ENCODE measurements at places on chromosomes 5 and 9. TPM values are rescaled to one million over a fixed set of nuclear protein-coding genes. Genes with fewer than 3 reads are reported as not detected.

Gene SLC25A2
- 3.9 TPM for total RNA-seq

Gene GDNF
- not detected for total RNA-seq

- no peak for DNase-seq
These were observed 10.7 kb downstream of the PDLIM4 start for GRCh38 chr5:132267931-132268768.

GRCh38 chr5:65880496-65881072 is 45.8 kb upstream of the ERBIN start:
- no peak for DNase-seq

DNA sequence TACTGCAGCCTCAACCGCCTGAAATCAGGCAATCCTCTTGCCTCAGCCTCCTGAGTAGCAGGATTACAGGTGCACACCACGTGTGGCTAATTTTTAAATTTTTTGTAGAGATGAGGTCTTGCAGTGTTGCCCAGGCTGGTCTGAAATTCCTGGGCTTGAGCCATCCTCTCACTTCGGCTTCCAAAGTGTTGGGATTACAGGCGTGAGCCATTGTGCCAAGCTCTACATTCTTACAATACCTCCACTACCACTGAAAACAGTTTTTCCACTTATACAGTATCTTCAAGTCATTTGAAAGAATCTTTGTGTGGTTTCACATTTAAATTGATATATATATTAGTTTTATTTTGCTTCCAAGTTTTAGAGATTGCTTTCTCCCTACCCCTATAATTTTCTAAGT is 42.6 kb downstream of the LARP1 start:
- no peak for DNase-seq

Gene C5orf46
- total RNA-seq, result not detected

DNA sequence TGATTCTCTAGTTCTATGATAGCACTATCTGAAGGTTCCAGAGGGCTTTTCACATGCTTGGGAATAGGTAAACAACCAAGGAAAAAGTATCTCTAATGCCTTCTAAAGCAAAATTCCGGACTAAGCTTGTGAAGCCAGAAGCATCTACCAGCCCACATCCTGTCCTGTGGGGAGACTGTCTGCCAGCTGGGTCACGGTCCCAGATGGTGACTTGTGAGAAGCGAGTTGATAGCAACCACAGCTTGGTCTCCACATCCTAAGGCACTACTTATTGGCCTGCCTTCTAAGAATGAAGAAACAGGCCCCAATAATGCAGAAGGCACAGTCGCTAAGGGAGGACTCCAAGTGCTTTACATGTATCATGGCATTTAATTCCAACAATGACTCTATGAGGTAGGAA is 184.1 kb upstream of the ADRA1B start:
- no peak for DNase-seq

Gene WDR36
- 42.6 TPM for total RNA-seq

Gene PKD2L2
- not detected for total RNA-seq

Gene ENHO
- total RNA-seq, result not detected

DNA sequence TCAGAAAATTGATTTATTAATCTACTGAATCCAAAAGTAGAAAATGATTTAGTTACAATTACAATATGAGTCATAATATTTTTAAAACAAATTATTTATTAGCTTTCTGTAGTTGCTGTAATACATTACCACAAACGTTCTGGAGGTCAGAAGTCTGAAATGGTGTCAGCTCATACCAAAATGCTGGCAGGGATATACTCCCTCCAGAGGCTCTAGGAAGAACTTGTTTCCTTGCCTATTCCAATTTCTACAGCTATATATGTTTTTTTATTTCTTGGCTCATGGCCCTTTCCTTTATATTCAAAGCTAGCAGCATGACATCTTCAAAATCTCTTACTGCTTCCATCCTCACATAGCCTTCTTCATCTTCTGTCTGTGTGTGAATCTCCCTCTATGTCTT is 667.9 kb upstream of the ITGA1 start:
- no peak for DNase-seq

- no peak for DNase-seq
These were observed 136.5 kb upstream of the STK32A start for GRCh38 chr5:147098233-147098790.

Gene C9orf153
- 0.18 TPM for total RNA-seq

Gene TMEM174
- total RNA-seq, result not detected

Gene PLPPR1
- total RNA-seq, result not detected

Gene RECK
- 4.2 TPM for total RNA-seq

Gene GLT6D1
- total RNA-seq, result not detected

Gene ZBTB43
- total RNA-seq, result 20.3 TPM

DNA sequence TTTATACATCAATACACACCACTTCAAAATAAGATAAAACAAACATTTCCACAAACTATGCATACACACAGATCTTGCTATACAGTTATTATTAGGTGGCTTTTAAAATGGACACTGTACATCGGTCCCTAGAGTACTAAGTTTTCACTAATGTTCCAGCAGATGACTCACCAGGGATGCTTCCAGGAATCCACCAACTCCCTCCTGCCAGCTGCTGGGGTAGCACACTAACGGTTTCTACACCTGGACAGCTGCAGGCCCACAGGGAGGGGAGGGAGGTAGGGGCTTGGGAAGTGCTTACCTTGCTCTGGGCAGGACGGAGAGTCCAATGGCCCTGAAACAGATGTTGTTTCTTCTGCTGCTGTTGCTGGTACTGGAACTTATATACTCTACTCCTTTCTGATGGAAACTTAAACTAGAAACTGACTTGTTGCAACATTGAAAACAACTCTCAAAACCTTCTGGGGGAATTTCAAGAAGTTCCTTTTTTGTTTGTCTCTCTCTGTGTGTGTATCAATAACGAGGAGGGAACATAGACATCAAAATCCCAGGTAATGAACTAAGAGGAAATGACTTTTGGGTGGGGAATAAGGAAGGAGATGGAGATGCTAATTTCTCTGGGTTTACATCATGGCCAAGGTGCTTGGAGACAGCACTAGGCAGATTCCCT is at the start of gene IL12B:
Gene IL12B (minus strand): TSS at position 357 of the 670 bp plus-strand sequence. CDS start 3,705 bp downstream, outside the sequence.
- DNase-seq, result no peak

Gene AGGF1
- 22.2 TPM for total RNA-seq

DNA sequence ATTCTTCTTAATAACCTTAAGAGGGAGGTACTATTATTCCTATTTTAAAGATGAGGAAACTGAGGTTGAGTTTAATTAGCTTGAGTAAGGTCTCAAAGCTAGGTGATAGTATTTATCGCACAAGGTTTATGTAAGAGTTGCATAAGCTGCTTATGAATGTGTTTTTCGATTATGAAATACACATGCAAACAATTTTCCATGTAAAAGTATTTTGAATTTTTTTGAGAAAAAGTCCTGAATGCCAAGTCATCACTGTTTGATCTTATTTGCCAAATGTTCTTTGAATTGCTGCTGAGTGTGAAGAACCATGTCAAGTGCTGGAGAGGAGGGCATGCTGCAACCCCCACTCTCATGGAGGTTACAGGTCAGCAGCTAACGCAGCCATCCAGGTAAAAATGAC is 174.4 kb downstream of the CARTPT start:
- no peak for DNase-seq

DNA sequence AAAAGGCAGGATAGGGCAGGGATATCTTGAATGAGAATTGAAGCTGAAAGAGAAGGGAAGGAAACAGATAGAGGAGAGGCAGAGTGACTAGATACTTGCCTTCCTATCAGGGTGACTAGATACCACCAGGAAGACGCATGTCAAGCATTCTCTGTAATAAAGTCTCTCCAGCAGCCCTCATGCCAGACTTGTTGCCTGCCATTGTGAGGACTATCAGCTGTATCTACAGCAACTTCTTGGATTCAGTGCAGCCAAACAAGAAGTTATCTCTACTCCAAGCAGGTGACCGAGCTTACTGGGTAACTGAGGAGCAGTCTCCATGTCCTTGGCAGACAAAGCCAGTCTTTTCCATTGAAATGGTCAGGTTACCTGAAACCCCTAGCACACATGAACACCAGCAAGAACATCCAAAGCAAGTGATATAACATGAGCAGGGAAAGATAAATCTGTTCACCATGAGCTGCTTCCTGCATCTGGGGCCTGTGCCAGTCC is 9.3 kb downstream of the SH3RF2 start:
- DNase-seq, result no peak

- no peak for DNase-seq
These were observed 8.7 kb downstream of the TAS2R1 start for GRCh38 chr5:9621379-9621903.

- no peak for DNase-seq
These were observed 892.2 kb upstream of the ACO1 start for GRCh38 chr9:31492229-31492628.

Gene IL13
- total RNA-seq, result 0.27 TPM

Gene STPG3
- 0.37 TPM for total RNA-seq

- DNase-seq, result no peak
These were observed 24.6 kb upstream of the QSOX2 start for GRCh38 chr9:136270173-136270705.

GRCh38 chr9:1658661-1659362 is 356.3 kb upstream of the SMARCA2 start:
- no peak for DNase-seq

Gene ANKRD33B
- total RNA-seq, result 156 TPM

Gene BSPRY
- 1.3 TPM for total RNA-seq

GRCh38 chr5:56170557-56170956 is 62.6 kb downstream of the ANKRD55 start:
- no peak for DNase-seq

GRCh38 chr5:11854936-11855335 is 49.3 kb downstream of the CTNND2 start:
- no peak for DNase-seq

GRCh38 chr5:102922799-102923477 is 167.8 kb downstream of the PAM start:
- DNase-seq, result no peak

Gene CYLC2
- total RNA-seq, result not detected

DNA sequence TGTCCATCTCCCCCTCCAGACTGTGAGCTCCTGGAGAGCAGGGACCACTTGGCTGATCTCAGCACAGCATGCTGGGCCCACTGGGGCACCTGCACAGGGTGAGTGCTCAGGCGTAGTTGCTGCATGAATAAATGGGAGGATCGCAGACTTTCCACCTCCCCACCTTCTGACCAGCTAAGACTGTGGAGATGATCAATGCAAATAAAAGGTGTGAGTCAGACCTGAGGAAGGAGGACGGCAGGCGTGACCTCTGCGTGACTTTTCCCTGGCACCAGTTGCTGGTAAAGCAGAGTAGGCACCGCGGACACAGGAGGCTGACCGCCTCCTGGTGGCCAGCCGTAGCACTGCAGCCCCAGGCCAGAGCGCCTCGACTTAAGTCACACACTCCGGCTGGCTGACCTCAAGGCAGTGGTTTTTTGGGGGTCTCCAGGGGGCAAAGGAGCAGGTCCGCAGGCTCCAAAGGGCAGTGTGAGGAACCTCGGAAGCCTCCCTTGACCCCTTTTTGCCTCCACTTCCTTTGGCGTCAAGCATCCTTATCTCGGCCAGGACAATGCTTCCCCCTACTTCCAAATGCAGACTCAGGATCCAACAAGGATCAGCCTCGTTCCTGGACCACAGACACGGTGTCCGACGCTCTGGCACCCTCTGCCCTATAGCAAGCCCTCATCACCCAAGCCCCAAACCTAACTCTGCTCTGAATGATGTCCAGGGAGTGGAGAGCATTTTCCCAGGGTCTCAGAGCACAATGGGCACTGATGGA is 12.7 kb upstream of the TDRD7 start:
- DNase-seq, result peak; percentile 68

DNA sequence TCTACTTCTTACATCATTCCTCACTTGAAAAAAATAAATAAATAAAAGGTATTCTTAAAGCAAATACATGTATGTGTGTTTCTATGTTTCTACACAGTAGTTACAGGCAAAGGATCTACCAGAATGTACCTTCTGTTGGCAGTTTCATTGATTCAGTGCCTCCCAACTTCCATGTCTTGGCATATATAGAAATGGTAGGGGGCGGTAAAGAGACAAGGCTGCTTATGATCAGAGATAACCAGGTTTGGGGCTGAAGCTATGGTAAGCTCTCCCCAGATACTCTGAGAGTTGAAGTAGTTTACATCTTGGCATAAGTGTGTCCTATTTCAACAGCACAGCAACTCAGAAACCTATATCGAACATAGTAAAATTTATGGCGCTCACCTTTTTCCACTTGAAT is 1075.4 kb upstream of the C9orf72 start:
- no peak for DNase-seq

DNA sequence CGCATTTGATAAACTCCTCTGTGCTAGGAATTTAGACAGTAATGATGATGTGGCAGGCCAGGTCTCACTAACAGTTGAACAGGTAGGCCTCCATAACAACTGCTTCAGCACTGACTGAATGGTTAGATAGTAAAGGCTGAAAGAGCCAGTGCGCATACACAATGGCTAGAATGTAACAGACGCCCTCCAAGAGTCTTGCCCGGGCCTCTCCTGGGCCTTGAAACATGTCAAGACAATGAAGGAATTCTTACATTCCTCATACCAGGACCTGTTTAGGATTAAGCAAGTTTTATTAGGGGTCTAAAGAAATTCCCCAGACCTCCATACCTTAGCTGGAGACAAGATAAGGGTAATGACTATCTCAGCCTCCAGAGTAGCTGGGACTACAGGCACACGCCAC is 6.7 kb upstream of the BICD2 start:
- DNase-seq, result no peak

GRCh38 chr9:78578072-78578471 is 281.1 kb downstream of the PSAT1 start:
- no peak for DNase-seq

Gene F2RL1
- total RNA-seq, result 0.22 TPM

DNA sequence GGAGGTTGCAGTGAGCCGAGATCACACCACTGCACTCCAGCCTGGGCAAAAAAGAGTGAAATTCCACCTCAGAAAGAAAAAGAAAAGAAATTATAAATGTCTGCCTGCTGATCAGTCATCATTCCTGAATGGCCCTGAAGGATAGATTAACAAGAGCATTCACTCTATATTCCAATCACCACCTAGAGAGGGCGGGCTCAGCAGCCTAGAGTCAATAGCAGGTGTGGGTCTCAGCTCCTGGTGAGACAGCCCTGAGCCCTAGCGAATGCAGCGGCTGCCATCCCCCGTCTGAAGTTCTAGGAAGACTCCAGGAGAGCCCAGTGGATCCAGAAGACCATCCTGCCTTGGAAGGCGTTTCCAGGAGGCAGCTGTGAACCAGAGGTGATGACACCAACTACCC is 12.0 kb downstream of the FBP1 start:
- no peak for DNase-seq

Gene GPR150
- total RNA-seq, result 0.60 TPM

GRCh38 chr9:79883073-79883645 is 311.4 kb downstream of the TLE4 start:
- DNase-seq, result peak; percentile 42

GRCh38 chr5:40801771-40802562 is 3.8 kb upstream of the PRKAA1 start:
- DNase-seq, result no peak

GRCh38 chr5:33343676-33344327 is 97.0 kb upstream of the TARS1 start:
- no peak for DNase-seq
